Activated CD4-positive, alpha-beta T cell treated with anti-CD3 and anti-CD28 coated beads, Interleukin-2, amount 50 U/mL, for 48 hours (primary cell): ENCODE measurements at places on chromosomes 2 and 18.

GRCh38 chr2:186687807-186688211 is 6.1 kb upstream of the FAM171B start:
- DNase-seq, result no peak

DNA sequence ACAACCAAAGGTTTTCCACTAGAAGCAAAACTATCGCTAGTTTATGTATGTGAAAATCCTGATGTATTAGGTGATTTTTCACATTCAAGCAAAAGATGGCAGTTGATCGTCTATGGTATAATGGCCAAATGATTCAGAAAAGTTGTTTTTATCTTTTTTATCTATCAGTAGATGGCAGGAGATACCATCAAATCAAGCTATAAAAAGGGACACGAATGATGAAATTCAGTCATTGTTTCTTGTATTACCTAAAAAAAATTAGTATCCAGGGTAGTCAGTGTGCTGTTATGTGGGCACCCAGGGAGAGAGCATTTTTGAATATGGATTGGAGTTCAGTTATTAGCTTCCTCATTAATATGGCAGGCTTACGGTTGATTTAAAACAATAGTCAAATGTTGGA is 22.9 kb upstream of the CAVIN2 start:
- DNase-seq, result no peak

GRCh38 chr2:127064642-127065250 is 42.2 kb downstream of the BIN1 start:
- peak; percentile 83 for DNase-seq

DNA sequence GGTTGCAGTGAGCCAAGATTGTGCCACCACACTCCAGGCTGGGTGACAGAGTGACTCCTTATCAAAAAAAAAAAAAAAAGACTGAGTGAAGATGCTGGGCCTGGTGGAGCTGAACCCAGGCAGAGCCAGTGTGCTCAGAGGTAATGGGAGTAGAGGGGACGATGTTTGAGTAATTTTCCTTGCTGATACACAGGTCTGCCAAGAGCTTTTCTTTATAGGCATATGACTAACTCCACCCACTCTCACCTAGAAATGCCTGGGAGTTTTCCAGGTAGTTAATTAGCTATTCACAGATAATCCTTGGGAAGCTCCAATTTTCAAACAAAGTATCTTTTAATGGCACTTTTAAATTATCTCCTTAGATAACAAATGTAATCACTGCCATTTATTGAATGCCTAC is 33.4 kb upstream of the ACSL3 start:
- no peak for DNase-seq

- no peak for DNase-seq
Observed at GRCh38 chr2:120818441-120818920, 82.8 kb downstream of the GLI2 start.

- no peak for DNase-seq
Observed at GRCh38 chr2:78411303-78411702, 614.2 kb upstream of the REG3G start.

GRCh38 chr2:175811971-175812370 is 190.1 kb downstream of the LNPK start:
- DNase-seq, result no peak

GRCh38 chr2:112519506-112519905 is 22.8 kb upstream of the POLR1B start:
- DNase-seq, result no peak

- DNase-seq, result no peak
Observed at GRCh38 chr2:65416945-65417344, 15.5 kb downstream of the SPRED2 start.

- DNase-seq, result no peak
Observed at GRCh38 chr2:27496357-27497287, at the start of gene GCKR. Gene GCKR, plus strand, starts transcription at chr2:27496839. Its CDS starts 66 bp downstream, at chr2:27496905.

DNA sequence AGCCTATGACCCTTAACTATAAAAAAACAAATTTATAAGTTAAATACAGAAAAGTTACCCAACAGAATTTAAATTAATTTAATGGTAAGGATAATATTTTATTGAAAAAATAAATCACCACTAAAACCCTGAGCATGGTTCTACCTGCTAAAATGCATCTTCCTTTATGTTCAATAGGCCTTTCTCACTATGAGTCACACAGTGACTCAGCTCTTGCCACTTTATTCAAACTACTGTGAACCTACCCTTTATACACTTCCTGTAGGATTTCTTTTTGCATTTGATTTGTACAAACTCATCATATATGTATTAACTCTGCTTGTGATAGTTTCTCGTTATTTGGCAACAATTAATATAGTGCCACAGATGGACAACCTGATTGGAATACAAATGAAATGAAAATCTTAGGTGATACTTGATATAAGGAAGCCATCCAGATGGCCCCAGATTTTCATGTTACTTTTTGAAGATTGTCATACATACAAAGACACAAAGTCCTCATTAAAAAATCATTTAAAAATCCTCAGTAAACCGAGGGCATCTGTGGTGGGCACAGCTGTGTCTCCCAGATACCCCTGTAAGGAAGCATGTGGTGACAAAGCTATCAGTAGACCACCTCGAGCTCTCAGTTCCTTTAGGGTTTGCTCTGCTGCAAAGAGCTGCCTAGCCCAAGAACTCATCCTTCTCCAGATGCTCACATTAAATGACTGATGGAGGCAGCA is 55.2 kb upstream of the COBLL1 start:
- DNase-seq, result no peak

DNA sequence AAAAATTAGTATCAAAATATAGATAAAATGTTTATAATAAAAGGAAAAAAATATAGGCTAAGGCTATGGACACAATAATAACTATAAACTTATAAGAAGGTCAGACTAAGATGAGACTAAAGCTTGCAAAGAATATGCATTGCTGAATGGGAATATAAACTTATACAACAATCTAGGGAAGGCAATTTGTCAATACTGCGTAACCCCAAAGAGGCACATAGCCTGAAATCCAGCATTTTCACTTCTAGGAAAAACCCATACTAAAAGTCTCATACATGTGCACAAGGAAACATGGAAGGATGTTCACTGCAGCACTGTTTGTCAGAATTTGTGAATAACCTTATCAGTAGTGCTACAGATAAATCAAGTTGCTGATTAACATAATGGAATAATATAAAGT is 45.5 kb downstream of the FANCL start:
- DNase-seq, result no peak

GRCh38 chr18:56748698-56749268 is 97.6 kb downstream of the WDR7 start:
- DNase-seq, result no peak

GRCh38 chr18:59298871-59299270 is 19.6 kb downstream of the CPLX4 start:
- DNase-seq, result no peak

GRCh38 chr2:74025971-74026612 is 41.4 kb downstream of the TET3 start:
- no peak for DNase-seq

DNA sequence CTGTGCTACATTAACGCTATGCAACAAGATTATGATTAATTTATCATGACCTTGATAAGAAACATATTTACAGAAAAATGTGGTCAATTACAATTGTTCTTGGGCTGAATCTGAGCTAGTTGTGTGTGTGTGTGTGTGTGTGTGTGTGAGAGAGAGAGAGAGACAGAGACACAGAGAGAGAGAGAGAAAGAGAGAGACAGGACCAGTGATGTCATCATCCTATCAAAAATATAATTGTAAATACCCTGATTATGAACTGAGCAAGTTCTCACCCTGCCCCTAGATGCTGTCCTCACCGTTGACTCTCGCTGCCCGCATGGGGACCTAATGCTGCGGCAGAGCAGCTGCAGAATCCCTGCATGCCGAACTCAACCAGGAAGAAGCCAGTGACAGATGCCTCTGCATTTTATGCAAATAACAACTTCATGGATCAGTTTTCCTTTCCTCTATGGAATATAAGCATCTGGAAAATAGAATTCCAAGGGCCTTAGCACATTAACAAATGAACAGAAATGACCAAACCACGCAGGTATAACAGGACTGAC is 512.5 kb downstream of the PLCL1 start:
- no peak for DNase-seq

- no peak for DNase-seq
Observed at GRCh38 chr18:33720133-33720532, 142.1 kb downstream of the ASXL3 start.

- no peak for DNase-seq
Observed at GRCh38 chr18:457140-457519, 43.4 kb downstream of the COLEC12 start.

DNA sequence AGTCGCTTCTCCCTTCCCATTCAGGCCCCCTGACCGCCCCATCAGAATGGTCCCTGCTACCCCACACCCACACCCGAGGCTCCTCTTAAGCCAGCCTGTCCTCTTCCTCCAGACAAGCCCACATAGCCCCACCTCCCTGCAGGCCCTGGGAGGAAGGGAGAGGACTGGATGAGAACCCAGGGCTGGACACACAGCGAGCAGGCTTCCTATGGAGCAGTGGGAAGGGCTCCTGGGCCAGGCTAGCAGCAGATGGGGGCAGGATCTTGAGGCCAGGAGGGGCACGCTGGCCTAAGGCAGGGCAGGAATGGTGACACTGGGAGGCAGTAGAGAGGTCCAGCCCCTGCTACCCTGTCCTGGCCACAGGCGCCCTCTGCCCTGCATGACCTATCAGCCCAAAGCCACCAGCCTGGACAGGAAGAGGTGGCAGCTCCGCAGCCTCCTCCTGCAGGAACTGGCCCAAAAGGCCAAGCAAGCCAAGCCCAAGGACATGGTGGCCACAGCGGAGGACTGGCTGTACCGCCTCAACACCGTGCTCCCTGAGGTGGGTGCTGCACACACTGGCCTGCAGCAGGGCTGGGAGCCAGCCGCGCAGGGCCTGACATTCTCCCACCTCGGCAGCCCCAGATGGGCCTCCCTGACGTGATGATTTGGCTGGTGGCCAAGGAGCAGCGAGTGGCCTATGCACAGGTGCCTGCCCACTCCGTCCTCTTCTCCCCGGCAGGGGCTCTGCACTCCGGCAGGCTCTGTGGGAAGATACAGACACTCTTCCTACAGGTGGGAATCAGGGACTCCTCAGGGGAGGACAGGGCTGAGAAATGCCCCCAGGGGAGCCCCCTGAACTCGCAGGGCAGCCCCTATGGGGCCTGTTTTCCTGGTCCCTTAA is 43.3 kb downstream of the FER1L5 start:
- DNase-seq, result no peak

- DNase-seq, result no peak
Observed at GRCh38 chr2:76825140-76825970, 696.8 kb downstream of the LRRTM4 start.

GRCh38 chr2:173555833-173556232 is 201.2 kb downstream of the CDCA7 start:
- DNase-seq, result no peak

GRCh38 chr18:58315739-58316215 is 271.8 kb downstream of the NEDD4L start:
- no peak for DNase-seq

GRCh38 chr2:120432293-120432975 is 86.5 kb downstream of the INHBB start:
- DNase-seq, result no peak

- no peak for DNase-seq
Observed at GRCh38 chr2:212777020-212777491, 238.5 kb upstream of the ERBB4 start.

DNA sequence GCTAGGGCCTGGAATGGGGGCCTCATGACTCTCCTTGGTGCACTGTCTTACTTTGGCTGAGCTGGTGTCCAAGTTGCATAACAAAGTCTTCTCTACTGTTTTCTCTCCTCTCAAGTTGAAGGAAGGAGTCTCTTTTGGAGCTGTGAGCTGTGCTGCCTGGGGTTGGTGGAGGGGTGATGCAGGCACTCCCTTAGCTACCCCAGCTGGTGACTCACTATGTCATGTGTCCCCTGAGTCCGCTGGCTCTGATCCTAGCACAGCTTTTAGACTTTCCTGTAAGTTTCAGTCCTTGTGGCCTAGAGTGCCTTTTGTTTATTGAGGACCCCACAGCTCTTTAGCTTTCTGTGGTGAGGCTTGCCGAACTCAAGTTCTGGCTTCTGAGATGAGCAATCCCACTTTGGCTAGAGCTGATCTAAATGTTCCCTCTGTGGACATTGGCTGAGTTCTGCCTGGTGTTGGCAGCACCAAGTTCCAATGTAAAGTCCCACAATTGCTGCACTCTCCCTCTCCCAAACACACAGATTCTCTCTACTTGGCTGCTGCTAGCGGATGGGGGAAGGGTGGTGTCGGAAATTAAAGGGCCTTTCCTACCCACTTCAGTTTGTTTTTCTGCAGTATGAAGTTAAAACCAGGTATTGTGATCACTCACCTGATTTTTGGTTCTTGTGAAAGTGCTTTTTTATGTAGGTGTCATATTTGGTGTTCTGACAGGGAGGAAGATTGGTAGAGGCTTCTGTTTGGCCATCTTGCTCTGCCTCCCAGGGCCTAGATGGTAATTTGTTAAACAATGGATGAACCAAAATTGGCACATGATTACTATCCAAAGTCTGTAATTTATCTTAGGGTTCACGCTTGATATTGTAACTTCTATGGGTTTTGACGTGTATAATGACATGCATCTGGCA is 83.2 kb downstream of the COMMD1 start:
- no peak for DNase-seq

GRCh38 chr2:217016796-217017419 is 157.0 kb upstream of the TNP1 start:
- DNase-seq, result no peak

DNA sequence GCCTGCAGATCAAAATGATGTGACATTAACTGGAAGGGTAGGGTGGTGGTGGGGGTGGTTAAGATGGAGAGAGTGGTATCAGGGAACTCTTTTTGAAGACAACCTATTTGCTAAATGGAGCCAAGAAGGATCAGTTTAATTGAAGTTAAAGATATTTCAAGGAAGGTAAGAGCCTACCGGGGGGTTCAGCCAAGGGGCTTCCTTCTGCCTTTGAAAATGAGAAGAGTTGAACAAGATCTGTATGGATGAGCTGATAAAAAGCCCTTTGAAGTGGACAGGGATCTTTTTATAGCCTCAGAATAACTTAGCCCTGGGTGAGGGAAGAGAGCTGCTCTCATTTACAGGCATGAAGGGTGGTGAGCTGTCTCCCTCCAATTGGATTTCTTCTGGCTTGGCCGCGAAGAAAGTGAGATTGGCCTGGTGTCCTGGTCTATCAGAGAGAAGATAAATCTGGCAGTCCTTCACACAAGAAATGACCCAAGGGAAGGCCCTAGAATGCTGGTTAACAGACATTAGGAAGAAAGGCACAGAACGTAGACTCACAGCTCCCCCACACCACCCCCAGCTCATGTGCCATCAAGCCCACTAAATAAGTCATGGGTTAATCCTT is 439.8 kb downstream of the TNS1 start:
- DNase-seq, result no peak

DNA sequence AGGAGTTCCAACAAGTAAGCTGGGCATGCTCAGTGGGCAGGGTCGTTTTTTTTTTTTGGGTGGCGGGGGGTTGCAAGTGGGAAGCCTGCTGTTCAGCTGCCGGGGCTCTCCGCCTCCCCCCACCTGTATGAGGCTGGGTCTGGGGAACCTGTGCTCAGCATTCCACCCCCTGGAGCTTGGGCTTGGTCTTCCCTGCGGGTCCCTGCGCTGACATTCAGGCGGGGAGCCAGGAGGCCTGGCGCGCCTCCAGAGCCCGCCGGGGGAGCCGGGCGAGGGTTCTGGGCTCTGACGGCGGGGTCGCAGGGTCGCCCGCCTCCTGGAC is 822 bp upstream of the GPD2 start:
- no peak for DNase-seq
